ENCODE measurements at places on chromosomes 4 and X.

GRCh38 chr4:145613566-145614232 is 5.5 kb upstream of the MMAA start:
- no peak for DNase-seq

DNA sequence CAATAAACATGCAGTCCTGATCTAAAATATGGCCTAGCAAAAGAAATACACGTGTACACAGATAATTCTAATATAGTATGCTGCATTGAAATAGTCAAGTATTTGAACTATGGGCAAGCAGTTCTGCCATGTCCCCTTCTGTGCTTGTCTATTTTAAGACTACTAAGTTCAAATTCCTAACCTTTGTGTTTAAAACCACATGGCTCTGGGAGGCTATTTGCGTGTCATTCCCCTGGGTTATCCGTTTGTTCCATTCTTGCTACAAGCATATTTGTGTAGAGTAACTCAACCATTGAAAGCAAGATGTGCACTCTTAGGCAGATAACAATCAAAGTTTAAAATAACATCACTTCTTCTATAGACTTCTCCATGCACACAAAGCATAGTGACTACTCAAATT is 25.4 kb upstream of the TBC1D1 start:
- no peak for DNase-seq

DNA sequence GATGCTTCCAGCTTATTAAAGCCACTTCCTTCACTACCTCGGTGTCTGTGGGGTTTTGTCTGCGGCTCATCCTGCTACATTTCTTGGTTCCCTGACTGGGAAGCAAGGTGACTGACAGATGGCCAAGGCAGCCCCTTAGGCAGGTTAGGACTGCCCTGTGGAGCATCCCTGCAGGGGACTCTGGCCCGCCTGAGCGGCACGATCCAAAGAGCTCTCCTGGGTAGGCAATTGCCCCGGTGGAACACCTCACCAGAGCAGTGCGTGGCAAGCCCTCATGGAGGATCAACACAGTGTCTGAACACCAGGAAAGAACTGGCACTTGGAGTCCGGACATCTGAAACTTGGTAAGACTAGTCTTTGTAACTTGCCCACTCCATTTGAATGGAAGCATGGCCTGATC is 1143.4 kb downstream of the ARAP2 start:
- no peak for DNase-seq

- DNase-seq = no peak
Measured at GRCh38 chr4:86554646-86555045, 39.5 kb upstream of the PTPN13 start.

GRCh38 chrX:55340896-55341433 is 76.2 kb upstream of the PAGE3 start:
- no peak for DNase-seq

DNA sequence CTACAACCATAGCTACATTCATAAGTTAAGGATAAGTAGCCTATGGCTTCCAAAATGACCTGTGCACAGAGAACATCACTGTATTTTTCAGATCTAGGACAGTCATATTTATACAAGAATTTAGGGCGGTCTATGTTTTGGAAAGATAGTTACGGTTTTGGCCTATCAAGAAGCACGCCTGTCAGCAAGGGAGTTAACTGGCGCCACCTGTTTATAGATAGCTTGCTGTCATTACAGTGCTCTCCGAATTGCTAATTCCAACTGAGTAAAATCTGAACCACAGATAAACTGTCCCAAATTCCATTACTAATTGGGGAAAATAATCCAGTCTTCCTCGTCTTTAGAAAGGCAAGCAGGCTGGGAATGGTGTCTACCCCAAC is 646 bp downstream of the ABCB7 start:
- no peak for DNase-seq

DNA sequence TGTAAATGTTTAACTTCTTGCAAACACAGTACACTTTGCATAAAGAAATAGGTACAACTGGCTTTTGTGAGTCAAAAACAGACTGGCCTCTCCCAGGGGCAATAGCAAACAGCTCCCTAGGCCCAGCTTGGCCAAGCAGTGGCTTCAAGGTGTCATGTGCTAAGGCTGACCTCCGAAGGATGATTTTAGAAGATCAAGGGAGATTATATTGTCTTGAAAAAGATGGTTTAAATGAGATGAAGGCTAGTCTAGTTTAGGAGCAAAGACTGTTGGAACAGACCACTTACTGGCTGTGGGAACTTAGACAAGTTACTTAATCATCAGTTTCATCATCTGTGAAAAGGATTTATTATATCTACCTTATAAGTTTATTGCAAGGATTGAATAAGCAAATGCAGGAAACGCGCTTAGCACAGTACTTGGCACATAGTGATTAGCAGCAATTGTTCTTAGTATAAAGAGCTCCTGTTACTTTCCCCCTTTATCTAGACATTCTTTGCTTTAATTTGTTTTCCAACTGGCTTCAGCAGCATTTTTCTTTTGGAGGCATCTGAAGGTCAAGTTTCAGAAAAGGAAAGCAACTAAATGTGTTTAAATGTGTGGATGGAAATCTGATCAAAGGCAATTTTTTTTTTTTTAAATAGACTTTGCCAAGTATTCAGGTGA is 17.2 kb downstream of the ANXA3 start:
- no peak for DNase-seq

DNA sequence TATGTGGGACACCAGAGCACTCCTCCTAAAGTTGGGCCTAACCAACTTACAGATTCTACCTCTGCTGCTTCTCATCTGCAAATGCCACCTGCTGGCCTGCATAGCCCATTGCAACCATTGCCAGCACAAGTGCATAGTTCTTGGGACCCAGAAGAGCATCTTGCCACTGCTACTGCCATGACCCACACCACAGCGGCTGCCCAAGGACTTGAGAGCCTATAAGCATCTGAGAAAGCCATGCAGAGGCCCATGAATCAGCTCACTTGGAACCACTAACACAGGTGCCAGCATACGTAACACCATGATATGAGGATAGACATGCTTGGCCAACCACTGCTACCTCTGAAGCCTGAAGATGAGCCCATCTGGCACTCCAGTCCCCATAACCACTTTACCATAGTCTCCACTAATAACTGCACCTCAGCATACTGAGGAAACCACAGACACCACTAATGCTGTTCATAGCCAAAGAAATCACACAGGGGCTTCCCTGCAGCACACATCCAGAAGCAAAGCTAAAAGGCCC is 258.1 kb upstream of the AGTR2 start:
- DNase-seq = no peak

DNA sequence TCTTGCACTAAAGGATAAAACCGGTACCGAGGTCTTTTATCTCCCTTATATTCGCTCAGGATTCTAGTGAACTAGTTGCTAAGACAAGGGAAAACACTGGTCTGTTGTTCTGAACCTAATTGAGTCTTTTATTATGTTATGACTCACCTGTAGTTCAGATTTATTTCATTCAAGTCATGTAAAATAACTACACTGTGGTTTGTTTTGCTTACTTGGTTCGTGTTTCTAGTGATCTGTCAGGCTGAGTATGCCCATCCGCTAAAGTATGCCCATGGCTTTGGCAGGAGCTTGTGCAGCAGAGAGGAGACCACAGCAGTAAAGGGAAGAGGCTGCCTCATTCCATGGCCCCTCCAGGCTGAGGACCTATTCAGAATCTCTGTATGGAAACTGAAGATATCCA is 126.1 kb downstream of the AFF1 start:
- no peak for DNase-seq

GRCh38 chr4:173243321-173243720 is 74.7 kb downstream of the GALNT7 start:
- DNase-seq = no peak

DNA sequence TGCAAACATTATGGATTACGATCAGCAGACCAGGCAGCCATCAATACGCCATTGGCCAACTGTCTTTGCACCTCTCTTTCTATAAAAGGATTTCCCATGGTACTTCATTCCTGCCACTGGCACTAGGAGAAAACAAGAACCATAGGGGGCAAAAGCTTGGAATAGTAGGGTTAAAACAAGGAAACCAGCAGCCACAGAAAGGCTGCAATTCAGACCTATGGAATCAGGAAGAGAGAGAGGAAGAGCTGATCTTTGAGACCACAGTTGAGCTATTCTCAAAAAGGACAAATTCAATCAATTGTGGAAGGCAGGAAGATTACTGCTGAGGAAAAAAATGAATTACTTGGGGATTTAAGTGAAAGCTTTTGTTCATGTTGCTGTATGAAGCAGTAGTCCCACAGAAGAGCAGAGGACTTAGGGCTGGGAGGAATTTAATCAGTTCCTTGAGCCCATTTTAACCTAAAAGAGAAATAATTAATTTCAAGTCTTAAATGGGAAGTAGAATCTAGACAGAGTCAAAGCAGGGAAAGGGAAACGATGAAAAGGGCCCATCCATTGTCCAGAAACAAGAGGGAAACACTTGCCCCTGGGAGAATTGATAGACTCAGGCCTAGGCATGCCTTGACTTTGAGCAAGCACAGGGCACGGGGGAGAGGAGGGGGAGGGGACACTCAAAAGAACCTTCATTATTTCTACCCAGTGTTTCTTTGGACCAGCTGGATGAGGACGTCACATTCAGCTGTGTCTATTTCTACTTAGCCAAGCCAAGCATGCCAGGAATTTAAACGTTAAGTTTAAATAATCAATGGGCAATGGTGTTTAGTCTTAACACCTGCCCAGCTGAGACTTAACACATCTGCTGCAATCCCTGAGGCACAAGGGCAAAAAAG is 50.7 kb downstream of the SCD5 start:
- no peak for DNase-seq

DNA sequence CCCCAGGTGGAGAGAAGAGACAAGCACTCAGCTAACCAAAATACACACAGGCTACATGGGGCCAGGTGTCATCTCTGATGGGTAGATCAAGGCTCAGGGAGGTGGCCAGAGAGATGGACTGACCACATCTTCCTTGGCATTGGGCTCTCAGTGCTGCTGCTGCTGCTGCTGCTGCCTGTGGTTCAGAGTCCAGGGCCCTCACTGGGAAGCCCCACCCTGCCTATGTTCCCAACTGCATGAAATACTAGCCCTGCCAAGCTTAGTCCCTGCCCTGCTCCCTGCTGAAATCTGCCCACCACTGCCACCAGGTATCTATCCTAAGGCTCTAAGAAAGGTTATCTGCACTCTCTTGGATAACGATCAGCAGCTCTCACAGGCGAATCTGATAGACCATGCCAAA is 118.7 kb downstream of the EFHC2 start:
- no peak for DNase-seq

DNA sequence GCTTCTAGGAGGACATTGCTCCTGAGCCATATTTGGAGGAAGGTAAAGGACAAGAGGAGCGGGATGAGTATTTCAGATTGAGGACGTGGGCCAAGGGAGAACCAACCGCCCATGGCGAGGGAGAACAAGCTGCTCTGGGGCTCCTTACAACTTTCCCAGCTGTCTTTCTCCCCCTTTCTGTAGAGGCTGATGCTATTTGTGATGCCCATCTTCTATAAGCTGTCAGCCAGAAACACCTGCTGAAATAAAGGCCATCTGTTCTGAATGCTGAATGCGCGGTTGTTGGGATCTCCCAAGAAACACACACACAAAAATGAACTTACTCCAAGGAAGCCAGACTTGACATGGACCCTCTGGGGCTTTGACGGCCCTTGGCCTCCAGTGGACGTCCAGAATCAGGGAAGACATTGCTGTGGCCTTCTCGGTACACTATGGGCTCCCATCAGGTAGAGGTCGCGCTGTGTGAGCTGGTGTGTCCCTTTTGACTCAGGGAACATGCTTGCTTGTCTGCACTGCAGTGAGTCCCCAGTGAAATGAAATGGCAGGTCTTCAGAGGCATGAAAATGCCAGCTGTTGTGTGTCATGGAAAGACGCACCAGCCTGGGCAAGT is 30.9 kb downstream of the RWDD4 start:
- no peak for DNase-seq

GRCh38 chrX:127861611-127862010 is 190.6 kb downstream of the ACTRT1 start:
- DNase-seq = no peak

GRCh38 chr4:20284990-20285389 is 33.3 kb downstream of the SLIT2 start:
- no peak for DNase-seq

GRCh38 chr4:72376901-72377300 is 192.1 kb downstream of the ADAMTS3 start:
- no peak for DNase-seq

DNA sequence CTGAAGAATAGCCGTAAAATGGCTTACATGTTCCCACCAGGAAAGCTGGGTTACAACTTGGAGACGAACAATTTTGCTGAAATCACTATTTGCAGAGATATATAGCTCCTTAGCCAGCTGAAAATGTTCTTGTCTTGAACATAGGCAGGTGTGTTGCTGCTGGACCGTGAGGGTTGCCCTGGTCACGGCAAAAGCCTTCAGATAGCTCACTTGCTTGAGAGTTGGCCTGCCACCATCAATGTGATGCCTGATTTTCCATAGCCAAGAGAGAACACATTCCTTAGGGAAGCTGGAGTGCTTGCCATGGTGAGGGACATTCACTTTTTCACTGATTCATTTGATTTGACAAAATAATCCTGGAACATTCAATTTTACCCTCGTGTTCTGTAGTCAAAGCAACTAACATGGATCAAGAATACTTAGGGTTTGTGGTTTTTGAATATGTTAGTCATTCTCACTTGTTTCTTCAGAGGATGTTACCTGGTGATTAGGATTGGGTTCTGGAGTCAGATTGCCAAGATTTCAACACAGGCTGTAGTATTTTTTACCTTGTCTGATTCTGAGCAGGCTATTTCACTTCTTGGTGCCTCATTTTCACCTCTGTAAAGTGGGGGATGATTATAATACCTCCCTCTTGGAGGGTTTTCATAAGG is 536.9 kb downstream of the RAPGEF2 start:
- DNase-seq = no peak

GRCh38 chr4:88527787-88528186 is 4.2 kb upstream of the PYURF start:
- DNase-seq = no peak

DNA sequence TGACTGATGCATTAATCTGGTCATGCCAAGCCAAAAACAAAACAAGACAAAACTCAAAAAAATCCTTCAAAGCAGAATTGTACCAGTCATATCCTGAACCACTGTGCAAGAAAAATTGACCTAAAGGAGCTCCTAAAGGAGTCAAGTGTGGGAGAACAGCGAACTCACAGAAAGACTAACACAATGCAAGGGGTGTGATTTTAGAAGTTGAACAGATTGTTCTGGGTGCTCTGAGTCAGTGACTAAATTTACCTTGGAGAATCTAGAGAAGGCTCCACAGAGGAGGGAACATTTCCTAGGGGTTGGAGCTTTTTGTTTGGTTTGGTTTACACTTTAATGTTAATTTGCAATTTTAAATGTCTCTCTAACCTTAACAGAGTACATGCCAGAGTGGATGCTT is 48.9 kb upstream of the PHF8 start:
- no peak for DNase-seq

- no peak for DNase-seq
Measured at GRCh38 chrX:15680401-15680800, 15.8 kb upstream of the CLTRN start.

DNA sequence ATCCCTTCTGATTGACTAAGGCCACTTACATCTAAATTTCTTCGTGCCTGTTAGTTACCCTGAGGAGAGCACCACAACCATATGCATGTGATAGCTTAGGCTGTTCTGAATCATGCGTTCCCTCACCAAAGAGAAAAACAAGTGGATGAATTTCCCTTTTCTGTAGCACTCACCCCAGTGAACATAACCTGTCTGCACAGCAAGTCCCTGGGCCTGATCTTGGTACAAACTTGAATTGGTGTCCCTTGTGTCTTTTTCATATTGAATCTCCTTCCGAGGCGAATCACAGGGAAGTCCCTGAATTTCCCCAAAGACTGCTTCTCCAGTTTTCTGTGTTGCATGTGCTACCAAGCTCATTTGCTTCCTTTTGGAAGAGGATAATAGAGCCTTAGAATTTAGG is 100.4 kb downstream of the KLHL8 start:
- DNase-seq = no peak
